ENCODE measurements at places on chromosomes 4 and X.

GRCh38 chrX:102976793-102977495, 39.9 kb downstream of the RAB40AL start:
- no peak for DNase-seq

- no peak for DNase-seq
Measured at GRCh38 chrX:13469963-13470684, 99.3 kb upstream of the EGFL6 start.

- DNase-seq, result no peak
Measured at GRCh38 chr4:166887457-166887856, 346.8 kb downstream of the SPOCK3 start.

DNA sequence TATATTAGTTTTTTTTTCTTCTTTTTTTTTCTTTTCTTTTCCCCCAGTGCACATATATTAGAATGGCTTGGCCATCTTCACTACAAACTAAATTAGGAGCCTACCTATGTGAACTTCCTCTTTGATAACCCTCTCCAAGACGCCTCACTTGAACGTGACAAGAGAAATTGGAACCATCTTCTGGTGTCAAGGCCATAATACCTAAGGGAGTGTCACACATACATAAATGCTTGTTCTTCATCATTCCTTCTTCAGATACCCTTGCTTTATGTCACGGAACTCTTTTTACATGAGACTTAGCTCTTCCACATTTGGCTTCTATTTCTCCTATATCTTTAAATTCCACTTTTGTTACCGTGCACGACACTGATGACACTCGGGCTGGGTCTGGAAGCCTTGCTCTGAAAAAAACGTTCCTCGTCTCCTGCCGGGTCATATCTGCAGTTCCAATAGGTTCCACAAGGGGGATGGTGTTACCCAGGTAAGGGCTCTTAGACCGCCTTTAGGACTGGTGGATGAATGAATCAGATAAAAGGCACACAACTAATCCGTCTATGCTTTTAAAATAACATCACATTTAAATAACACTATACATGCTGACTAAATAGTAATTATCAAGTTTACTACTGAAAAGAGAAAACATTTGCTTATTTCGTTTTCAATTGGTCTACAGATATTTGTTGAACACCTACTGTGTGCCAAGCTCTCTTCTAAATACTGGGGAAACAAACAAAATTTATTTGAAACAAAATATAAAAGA, 19.9 kb downstream of the DGAT2L6 start:
- DNase-seq, result peak; percentile 1

- no peak for DNase-seq
Measured at GRCh38 chrX:27775984-27776383, 31.8 kb upstream of the MAGEB10 start.

- DNase-seq, result no peak
Measured at GRCh38 chr4:139756391-139757180, 91.0 kb downstream of the MGST2 start.

DNA sequence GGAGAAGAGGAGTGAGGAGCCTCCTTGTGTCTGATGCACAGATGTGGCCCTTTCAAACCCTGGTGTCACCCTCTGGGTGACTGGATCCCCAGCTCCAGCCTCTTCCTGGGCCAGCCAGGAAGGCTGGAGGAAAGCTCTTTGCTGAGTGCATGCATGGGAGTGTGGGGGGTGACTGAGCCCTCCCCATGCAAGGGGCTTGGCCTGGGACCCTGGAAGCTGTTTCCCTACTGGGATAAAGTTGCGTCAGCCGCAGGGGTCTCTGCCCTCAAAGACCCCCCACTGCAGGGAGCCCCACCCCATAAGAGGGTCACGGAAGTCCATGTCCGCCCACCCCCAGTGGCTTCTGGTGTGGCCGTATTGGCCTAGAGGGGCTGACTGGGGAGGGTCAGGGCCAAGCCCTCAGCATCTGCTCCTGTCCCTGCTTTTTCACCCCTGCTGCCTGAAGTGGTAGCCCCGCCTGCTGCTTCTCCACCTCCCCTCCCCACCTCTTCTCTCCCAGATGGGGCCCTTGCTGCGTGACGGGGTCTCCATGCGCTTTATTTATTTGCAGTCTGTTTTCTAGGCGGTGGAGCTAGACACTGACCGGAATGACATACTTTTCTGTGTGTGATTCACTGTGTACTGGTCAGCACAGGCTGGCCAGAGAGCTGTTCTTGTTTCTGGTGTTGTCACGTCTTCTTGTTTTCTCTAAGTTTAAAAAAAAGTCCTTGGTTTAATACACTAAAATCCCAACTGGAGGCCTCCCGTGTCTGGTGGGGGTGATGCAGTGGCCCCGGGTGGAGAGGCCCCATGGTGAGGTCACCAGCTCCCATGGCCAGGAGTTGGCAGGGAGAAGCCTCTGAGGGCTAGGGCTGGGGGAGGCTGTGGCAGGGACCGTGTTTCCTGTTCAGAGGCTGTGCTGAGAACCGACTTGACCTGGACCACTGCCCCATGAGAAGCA, 3.6 kb downstream of the SMIM10L2A start:
- no peak for DNase-seq

GRCh38 chr4:24089851-24090534, 200.1 kb upstream of the PPARGC1A start:
- no peak for DNase-seq

- DNase-seq, result no peak
Measured at GRCh38 chrX:130704053-130705038, 198.7 kb downstream of the ENOX2 start.

- DNase-seq, result no peak
Measured at GRCh38 chr4:53459548-53459947, 82.1 kb downstream of the FIP1L1 start.

GRCh38 chrX:30654989-30655607, 1.9 kb downstream of the GK start:
- DNase-seq, result no peak

DNA sequence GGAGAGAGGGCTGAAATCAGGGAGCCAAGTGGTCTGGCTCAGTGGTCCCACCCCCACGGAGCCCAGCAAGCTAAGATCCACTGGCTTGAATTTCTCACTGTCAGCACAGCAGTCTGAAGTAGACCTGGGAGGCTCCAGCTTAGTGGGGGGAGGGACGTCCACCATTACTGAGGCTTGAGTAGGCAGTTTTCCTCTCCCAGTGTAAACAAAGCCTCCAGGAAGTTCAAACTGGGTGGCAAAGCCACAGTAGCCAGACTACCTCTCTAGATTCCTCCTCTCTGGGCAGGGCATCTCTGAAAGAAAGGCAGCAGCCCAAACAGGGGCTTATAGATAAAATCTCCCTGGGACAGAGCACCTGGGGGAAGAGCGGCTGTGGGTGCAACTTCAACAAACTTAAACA, 88.1 kb downstream of the NPFFR2 start:
- DNase-seq, result no peak

DNA sequence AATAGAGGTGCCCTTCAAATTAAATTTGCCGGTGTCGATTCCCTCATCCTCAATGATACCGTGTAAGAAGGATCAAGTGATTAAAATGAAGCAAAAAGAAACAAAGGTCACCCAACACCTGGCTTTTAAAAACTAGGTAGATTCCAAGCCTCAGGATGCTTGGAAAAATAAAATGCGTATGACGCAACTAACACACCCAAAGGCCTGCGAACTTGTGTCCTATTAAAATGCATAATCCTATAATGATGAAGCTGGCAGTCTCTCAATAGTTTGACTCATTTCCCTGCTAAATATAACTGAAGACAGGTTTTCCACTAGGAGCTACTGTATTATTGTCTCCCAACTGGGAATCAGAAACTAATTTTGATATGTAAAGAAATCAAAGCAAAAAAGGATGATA, 263.2 kb downstream of the DHX15 start:
- DNase-seq, result no peak

DNA sequence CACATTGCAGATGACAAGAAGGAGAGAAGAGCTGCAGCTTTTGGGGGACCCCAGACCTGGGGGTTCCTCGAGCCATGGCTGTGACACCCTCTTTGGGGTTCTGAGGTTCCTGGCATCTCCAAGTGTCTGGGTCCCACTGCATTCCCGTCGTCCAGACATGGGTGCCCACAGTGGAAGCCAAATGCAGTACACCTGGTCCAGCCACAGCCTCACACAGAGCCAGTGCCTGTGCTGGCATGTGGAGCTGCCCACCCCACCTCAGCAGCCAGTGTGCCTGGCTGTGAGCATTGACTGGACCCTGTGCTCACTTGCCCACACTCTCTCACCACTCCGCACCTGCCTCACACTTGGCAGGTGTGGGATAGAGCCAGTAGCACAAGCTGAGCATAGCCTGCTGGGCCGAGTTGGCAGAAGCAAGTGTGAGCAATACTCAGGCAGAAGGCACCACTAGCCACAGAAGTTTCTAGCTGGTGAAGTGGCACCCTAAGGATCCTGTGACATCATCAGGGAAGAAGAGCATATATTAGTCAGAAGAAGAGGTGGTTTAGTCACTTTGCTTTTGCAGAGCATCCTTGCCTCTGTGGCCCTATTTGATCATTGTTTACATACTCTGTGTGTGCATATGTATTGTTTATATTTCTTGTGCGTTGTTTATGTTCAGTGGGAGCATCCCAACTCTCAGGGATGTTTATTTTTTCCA, 65.0 kb upstream of the MAGEB2 start:
- no peak for DNase-seq

DNA sequence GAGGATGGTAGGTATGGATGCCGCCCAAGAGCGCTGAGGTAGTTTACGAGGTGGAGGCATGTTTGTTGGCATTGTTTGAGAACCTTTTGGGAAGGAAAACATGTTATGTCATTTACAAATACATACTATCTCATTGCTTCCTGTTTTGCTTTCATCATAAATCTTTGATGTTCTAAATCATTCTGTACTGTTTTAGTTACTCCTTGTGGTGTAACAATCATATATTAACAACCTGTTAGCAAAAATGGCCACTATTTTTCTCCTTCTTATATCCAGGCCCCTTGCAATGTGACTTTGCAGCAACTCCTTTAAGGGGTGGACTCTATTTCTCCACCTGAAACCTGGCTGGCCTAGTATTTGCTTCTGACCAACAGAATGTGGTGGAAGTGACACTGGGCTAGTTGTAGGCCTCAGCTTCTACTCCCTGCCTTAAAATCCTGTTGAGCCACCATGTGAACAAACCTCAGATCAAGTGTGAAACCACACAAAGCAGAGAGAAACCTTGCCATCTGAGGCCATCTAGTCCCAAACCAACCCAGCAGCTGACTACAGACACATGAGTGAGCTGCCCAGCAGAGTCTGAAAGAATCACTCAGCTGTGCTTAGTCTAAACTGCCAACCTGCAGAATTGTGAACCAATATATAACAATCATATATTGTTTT, 15.8 kb upstream of the CXorf38 start:
- DNase-seq, result no peak

DNA sequence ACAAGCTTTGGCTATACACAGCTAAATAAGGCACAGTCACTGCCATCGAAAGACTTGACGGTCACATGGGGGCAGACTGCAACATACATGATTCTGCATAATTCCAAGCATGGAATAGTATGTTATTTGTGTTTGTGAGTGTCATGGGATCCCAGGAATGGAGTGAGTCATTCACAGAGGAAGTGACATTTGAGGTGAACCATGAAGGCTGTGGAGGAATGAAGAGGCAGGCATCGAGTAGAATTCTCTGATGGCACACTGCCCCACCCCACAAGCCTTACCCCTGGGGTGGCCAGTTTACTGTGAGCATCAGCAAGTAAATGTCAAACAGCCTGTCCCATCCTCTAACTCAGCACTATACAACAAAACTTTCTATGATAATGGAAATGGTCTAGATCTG, 619.7 kb downstream of the MID1IP1 start:
- DNase-seq, result no peak

- DNase-seq, result no peak
Measured at GRCh38 chrX:15451913-15452312, 41.2 kb downstream of the PIR start.

GRCh38 chr4:98609934-98610333, 48.5 kb downstream of the TSPAN5 start:
- no peak for DNase-seq

Data from stimulated activated CD8-positive, alpha-beta memory T cell treated with anti-CD3 and anti-CD28 coated beads, Interleukin-15, amount 100 ng/mL, for 24 hours (primary cell).